RWPE1 (cell line): ENCODE measurements at places on chromosomes 16 and 17.

- DNase-seq, result peak; percentile 64
Measured at GRCh38 chr17:37179893-37180292, 195.9 kb upstream of the C17orf78 start.

DNA sequence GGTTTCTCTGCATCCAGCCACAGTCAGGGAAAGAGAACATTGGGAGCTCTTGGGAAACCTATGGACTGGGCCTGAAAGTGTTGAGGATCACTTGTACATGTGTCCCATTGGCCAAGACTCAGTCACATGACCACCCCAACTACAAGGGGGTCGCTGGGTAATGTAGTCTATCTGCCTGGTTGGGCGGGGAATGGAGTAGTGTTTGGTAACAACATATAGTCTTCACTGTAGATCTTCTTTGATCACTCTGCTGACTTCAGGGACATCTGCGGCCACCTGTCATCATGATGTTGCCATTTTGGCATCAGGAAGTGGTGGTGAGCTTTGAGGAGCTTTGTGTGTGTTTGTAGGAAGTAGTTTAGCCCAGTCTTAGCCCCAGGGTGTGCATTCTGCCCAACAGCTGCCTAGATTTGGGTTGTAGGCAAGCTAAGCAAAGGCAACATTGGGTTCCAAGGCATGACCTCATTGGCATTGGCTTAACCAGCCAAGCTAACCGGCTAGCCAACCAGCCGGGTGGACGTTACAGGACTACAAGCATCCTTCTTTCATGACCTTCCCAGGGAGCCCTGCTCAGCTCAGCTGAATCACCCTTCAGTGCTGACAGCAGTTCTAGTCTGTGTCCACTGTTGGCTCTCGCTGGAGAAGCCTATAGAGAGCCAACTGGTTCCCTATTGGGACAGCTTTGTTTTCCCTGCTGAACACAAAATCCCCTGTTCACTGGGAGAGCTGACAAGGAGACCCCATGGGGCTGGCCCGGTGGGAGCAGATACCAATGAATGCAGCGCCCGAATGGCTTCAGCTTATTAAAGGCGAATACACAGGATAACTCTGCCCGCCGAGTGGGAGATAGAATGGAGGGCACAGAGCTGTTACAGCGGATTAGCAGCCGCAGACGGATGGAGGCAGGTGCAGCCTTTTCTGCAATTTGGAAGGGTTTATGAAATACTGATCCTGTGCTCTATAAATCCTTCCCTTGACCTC is 178.6 kb downstream of the NTN1 start:
- DNase-seq, result no peak

DNA sequence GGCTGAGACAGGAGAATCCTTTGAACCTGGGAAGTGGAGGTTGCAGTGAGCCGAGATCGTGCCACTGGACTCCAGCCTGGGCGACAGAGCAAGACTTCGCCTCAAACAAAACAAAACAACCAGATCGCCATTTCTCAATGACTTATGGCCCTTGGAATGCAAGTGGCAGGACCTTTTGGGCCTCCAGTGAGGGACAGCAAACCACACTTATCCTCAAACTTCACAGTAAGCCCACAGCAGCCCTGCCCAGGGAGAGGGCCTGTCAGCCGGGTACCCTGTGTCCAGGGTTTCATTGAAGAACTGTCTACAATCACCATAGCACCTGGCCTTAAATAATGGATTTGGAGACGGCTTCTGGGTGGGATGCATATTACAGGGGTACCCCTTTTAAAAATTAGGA is 11.7 kb downstream of the TRAF4 start:
- DNase-seq, result no peak

- no peak for DNase-seq
Measured at GRCh38 chr16:77172951-77173350, 18.0 kb upstream of the MON1B start.

GRCh38 chr17:4542003-4542725 is 13.0 kb downstream of the MYBBP1A start:
- DNase-seq, result no peak

GRCh38 chr17:63537991-63538692 is 12.1 kb upstream of the DCAF7 start:
- DNase-seq, result no peak

DNA sequence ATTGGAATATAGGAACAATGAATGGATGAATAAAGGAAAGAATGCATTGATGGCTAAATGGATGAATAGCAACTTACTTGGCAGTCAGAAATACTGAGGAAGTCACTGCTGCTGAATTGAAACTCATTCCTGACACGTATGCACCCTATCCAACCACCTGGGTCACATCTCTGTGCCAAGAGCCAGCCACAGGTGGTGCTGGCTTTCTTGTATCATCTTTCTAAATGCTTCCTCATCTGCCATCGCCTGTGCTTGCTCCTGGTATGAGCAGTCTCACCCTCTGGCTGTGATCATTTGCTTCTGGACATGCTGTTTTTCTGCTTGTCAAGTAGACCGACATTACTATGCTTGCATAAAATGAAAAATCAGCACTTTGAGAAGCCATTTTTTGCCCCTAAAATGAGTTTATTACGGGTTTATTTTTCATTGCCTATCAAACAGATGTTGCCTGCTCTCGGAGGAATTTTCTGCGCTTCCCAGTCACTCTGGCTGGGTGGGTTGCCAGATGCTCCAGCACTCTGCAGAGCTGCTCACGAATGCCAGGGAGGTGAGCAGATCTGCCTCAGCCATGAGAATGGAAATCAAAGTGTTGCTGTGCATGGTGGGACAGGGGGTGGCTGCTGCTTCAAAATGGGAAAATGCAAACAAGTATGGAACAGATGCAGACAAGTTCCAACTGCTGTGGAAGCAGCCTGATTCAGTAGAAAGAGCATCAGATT is 1349.6 kb upstream of the CDH8 start:
- DNase-seq, result no peak

- DNase-seq, result no peak
Measured at GRCh38 chr16:52618753-52619497, 72.0 kb upstream of the TOX3 start.

DNA sequence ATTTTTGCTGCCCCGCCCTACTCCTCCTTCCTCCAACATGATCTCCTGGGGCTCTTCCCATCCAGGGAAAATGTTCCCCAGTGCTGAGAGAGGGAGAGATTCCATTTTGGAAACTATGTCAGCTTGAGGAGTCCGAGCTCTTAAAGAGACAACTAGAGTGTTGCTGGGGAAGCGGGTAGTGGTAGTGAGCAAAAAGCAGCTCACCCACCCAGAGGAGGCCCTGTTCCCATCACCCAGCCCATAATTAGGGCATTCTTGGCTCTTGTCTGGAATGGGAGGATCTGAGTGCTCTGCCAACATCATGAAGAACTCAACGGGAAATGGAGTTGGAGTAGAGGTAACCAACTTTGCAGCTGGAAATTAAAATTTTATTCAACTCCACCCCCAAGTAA is 9.1 kb upstream of the MSL1 start:
- no peak for DNase-seq

DNA sequence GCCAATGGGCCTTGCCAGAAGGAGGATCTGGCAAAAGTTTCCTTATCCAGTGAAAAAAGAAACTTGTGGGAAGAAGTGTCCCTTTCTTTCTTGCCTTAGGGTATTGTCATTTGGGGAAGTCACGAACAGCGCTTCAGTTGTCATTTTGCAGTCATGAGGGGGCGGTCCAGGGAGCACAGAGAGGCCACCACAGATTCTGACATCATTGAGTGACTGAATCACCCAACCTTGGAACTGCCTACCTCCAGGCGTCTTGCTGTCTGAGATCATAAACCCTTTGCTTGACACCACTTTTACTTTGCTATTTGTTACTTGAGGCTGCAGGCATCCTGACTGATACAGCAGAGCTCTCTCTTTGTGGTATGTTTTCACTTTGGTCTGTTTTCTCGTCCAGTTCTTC is 3.1 kb upstream of the WSCD1 start:
- DNase-seq, result no peak

- no peak for DNase-seq
Measured at GRCh38 chr16:85994492-85995490, 95.8 kb downstream of the IRF8 start.

DNA sequence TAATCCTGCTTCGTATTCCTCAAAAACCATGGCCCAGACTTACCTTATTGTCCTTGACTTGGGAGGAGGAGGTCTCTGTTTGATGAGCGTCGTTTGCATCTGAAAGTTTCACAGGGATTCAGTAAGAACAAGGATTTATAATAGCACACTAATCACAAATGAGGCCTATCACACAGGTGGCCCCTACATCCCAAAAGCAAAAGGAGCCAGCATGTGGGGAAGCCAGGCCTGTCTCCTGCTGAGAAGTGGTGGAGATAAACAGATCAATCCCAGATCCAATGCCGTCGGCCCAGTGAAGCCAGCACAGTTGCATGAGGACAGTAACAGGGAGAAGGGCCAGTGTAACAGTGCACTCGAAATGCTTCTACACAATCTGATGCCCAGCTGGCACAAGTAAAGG is 13.3 kb upstream of the EVPL start:
- no peak for DNase-seq
